Lower leg skin (tissue), 4 donors: ENCODE measurements at places on chromosomes 13 and 19. TPM values are rescaled to one million over a fixed set of nuclear protein-coding genes. Genes with fewer than 3 reads are reported as not detected.

DNA sequence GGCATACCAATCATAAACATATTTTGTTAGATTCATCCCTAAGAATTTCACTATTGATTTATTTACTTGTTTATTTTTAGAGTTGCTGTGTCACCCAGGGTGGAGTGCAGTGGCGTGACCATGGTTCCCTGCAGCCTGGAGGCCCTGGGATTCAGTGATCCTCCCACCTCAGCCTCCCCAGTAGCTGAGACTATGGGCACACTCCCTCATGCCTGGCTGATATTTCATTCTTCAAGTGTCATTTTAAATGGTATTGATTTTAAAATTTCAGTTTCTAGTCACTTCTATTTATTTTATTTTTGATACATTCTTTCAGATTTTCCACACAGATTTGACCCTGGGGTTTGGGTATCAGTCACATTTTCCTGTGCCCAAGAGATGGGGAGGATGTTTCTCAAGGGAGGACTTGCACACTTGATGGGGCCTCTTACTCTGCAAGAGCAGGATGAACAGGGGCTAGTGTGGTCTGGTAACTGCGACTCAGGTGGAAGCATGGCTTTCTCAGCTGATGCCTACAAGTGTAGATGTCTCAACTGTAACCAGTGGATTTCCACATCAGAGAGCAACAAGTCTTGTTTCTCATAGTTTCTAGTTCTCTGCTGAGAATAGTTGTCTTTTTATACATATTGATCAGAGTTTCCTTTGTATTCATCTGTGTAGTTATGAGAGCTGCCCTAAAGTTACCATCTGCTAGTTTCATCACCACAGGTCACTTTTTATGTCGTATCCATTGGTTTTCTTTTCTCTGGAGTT is 40.2 kb downstream of the CCNE1 start:
- no peak for DNase-seq

- DNase-seq: no peak
These were observed 352.4 kb upstream of the HTR2A start for GRCh38 chr13:47249266-47249665.

DNA sequence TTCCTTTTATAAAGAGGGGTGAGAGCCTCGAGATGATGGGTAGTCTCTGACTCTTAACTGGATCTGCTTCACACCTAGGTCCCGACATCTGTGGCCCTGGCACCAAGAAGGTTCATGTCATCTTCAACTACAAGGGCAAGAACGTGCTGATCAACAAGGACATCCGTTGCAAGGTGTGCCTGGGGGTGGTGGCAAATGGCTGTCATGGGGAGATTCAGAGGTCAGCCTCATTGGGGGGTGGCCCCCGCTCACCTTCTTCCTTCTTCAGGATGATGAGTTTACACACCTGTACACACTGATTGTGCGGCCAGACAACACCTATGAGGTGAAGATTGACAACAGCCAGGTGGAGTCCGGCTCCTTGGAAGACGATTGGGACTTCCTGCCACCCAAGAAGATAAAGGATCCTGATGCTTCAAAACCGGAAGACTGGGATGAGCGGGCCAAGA is 1.6 kb downstream of the CALR start:
- no peak for DNase-seq

- no peak for DNase-seq
These were observed 9.8 kb upstream of the KCNN4 start for GRCh38 chr19:43790587-43790986.

The SBNO2 gene
- 68.6 TPM for total RNA-seq

DNA sequence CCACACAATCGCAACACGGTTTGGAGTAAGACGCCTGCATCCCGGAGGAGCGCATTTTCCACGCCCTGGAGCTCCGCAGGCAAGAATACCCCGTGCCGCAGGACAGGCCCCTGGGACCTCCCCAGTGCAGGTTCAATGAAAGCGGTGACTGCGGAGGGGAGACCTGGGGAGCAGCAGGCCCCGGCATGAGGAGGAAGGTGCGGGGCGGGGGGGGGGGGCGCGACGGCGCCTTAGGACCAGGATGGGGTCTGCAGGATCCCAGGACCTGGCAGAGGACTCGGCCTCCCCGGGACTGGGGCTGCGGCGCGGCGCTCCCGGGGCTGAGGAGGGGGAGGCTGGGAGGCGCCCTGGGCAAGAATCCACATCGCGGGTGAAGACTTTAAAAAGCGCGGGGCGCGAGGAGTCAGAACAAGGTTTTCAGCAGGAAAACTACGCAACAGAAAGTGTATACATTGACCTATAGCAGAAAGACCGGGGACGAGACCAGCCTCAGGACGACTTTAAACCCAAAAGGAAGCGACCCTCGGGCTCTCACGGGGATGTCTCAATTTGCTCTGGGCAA is 432 bp downstream of the ZNF611 start:
- DNase-seq: no peak

- no peak for DNase-seq
These were observed 43.2 kb upstream of the RANBP3 start for GRCh38 chr19:6020972-6021805.

- DNase-seq: no peak
These were observed 3.4 kb downstream of the C3 start for GRCh38 chr19:6717036-6717435.

DNA sequence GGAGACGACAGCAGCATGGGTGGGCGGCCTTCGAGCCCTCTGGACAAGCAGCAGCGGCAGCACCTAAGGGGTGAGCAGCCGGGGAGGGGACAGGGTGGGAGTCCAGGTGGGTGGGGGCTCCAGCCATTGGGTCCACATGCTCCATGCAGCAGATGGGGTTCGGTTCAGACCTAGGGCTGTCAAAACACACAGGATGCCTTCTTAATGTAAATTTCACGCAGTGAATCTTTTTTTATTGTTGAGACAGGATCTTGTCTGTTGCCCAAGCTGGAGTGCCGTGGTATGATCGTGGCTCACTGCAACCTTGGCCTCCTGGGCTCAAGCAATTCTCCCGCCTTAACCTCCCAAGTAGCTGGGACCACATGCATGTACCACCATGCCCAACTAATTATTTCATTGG is 15.9 kb downstream of the PGLS start:
- no peak for DNase-seq

- DNase-seq: no peak
These were observed 2.1 kb downstream of the EDNRB start for GRCh38 chr13:77916488-77916887.

The HCN2 gene
- total RNA-seq: 1.7 TPM

DNA sequence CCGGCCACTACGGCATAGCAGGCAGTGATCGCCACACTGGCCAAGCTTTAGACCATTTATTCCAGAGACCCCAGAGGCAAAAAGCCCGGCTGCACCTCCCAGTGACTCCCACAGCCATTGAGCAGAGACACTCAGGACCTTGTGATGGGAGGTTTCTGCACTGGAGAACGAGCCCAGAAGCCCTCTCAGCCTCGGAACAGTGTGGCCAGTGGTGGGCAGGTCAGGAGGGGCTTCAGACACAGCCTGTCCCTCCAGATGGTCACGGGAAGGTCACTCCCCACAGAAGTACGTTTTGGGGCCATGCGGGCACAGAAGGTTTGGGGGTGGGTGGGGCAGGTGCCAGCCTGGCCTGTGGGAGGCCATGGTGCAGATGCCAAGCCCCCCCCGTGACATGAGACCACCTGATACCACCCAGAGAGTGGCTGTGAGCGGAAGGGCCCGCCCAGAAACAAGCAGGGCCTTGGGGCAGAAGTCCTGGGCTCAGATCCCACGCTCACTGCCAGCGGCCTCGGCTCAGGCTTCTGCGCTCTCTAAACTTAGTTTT is 599 bp upstream of the F10 start:
- DNase-seq: peak; percentile 76

DNA sequence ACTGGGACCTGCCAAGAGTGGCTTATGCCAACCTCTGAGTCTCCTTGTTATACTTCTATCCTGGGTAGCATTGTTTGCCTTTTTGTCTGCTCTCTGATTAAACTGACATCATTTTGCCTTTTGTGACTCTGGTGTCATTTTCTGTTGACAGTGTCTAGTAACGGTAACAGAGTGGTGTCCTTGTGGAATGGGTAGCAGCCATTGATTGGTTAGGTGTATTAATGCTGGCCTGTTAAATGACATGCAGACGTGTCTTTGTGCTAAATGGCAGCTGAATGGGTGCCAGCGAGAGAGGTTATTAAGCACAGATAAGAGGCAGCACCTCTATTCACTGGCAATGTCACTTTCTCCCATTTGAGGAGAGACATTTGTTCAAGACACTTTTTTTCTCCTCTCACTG is 1289.4 kb downstream of the PCDH9 start:
- DNase-seq: no peak

DNA sequence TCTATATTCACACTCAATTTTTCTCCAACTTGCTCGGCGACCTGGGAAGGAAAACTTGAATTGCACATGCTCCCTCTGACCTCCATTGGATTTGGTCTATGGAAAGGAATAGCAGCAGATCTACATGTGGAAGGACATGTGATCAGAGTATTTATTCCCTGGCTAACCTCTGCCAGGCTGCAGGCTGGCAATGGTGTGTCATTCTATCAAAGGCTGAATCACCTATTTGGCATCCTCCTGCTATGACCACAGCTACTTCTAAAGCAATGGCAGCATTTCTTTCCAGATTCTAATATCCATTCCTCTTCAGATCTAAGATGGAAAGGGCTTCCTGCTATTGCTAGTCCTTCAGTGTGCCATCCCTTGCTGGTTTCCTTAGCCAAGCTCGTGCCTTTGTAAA is 144.3 kb upstream of the FREM2 start:
- DNase-seq: no peak

GRCh38 chr19:4182084-4182810 is at the start of the genes ANKRD24 and SIRT6:
ANKRD24 (plus strand) TSS chr19:4182689; CDS start chr19:4186426, 3,737 bp downstream.
SIRT6 (minus strand) TSS chr19:4182563; CDS start chr19:4182539, 24 bp downstream.
- DNase-seq: peak; percentile 93

DNA sequence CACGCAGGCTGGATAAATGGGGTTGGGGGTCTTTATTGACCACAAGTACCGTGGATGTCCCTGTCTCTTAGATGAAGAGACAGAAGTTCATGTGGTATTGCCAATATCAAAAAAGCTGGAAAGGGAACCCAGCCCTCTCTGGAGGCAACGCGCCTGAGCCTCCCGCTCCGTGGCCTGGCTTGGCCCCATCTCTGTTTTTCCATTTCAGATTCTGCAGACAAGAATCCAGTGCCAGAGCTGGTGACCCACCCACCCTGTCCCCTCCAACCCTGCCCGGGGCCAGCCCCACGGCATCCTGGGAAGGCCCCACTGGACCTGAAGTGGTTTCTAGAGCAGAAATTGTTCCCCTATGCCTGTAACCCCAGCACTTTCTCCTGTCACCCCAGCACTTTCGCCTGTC is 57.7 kb downstream of the PTPRS start:
- DNase-seq: no peak

- no peak for DNase-seq
These were observed 39.4 kb downstream of the VAV1 start for GRCh38 chr19:6811906-6812305.

DNA sequence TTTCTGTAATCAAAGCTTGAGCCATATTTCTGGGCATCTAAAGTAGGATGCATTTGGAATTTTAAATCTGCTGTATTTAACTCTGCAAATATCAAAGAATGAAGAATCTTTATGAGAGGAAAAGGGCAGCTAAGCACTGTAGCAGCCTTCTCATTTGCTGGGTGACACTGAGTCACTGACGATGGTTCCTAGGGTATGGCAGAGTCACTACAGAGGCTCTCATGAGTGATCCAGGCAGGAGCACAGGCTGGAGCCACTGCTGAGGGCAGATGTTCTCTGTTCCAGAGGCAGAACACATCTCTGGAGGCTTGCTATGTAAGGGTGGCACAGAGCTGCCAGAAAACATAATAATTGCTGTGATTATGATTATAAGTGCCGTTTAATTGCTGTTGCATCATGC is 340.7 kb upstream of the HTR2A start:
- no peak for DNase-seq

The PDX1 gene
- total RNA-seq: not detected

GRCh38 chr13:30675717-30676116 is 58.0 kb downstream of the USPL1 start:
- no peak for DNase-seq

- peak; percentile 67 for DNase-seq
These were observed 62.1 kb upstream of the TPM4 start for GRCh38 chr19:16013851-16014840.

- DNase-seq: no peak
These were observed 23.2 kb upstream of the GTF3A start for GRCh38 chr13:27401210-27401609.

GRCh38 chr13:53775807-53776206 is 747.2 kb downstream of the OLFM4 start:
- DNase-seq: no peak

DNA sequence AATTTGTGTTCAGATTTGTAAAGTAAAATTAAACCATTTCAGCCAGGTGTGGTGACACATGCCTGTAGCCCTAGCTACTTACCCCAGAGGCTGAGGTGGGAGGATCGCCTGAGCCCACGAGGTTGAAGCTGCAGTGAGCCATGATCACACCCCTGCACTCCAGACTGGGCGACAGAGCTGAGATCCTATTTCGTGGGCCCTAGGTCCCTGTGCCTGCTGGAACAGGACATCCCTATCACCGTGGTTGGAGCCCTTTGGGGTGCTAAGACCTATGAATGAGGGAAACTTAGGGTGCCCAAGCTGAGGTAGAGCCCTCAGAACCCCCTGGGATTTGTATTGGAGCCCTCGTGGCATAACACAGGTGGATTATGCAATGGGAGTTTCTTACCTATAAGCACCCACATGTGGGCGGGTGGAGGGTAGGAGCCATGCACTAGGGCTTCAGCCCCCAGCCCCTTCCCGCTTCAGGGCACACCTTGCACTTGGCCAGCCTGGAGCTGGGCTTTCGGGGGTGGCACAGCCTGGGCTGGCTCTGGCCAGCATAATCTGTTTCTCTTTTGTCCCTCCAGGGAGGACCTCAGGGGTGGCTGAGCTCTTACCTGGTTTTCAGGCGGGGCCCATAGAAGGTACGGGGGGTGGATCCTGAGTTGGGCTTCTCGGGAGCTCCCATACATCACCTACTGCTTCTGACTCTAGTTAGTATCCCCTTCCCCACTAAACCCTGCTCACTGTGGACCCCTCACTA is 7.2 kb upstream of the USF2 start:
- DNase-seq: peak; percentile 75

The EDNRB gene
- 19.9 TPM for total RNA-seq

DNA sequence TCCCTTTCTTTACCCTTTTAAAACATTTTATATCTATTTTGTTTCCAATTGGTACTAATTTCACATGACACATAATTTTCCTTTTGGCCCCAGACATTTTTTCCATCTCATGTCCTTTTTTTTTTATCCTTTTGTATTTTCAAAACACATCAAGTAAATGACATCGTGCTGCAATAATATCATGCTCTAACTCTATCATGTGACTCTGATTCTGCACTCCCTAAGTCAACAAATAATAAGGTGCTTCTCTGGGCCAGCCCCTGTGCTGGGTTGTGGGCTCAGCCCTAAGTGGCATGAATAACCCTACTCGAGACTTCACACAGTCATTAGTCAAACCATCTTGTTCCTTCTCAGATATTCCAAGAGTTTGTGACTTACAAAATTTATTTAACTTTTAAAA is 21.7 kb downstream of the NALCN start:
- DNase-seq: no peak

- no peak for DNase-seq
These were observed 9.7 kb upstream of the ATP1A3 start for GRCh38 chr19:42003506-42004294.

The RASGRP4 gene
- total RNA-seq: 1.9 TPM
